Anterior cingulate cortex (tissue), 58 donors: ENCODE measurements at places on chromosomes 5 and 9.
A peak's percentile ranks its signal among the peaks of the same experiment; 100 is the strongest.

- DNase-seq: no peak
Measured at GRCh38 chr5:69341520-69342161, 9.0 kb upstream of the CCDC125 start.

GRCh38 chr5:155471027-155471426 is 457.5 kb downstream of the KIF4B start:
- DNase-seq: no peak

DNA sequence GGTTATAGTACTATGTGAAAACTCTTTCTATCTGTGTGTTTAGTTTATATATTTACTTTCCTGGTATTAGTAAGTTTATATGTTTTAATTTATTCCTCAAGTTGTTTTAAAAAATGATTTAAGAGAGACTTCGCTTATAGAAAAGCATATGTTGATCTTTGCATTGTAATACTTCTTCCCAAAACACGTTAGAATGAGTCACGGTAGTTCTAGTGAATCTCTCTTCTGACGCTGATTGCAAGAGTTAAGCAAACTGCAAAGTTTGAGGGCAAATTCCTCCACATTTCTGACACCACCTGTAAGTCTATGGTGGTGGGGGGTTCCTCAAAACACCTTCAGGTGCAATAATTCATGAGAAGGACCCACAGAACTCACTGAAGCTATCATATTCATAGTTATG is 327.2 kb downstream of the GLIS3 start:
- no peak for DNase-seq

GRCh38 chr9:79360387-79361347 is 211.1 kb upstream of the TLE4 start:
- no peak for DNase-seq

DNA sequence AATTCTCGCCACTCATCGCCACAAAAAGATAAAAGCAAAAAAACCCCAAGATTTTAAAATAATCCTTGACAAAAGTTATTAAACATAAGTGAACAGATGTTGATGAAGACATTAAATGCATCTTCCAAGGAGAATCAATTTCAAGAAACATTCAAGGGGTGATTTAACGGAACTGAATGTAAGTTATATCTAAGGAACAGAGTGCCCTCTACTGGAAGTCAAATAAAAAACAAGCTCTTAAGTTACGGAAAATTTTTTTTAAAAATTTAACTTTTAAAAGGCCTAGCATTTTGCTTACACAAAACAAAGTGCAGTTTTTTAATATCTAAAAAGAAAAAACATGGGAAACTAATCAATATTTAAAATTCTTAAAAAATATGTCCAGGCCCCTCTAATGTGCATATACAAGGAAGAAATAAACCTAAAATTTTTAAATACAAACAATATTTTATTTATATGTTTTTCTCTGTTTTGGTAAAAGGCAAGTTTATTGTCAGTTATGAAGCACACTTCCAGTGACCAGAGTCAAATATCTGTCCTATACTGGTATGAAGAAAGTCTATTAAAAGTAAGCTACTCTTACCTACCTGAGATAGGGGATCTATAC is 28.0 kb downstream of the TEX10 start:
- DNase-seq: no peak

- DNase-seq: no peak
Measured at GRCh38 chr9:108636013-108636412, 219.8 kb downstream of the ACTL7B start.

- DNase-seq: peak; percentile 21
Measured at GRCh38 chr9:78121488-78121887, 89.9 kb upstream of the GNAQ start.

DNA sequence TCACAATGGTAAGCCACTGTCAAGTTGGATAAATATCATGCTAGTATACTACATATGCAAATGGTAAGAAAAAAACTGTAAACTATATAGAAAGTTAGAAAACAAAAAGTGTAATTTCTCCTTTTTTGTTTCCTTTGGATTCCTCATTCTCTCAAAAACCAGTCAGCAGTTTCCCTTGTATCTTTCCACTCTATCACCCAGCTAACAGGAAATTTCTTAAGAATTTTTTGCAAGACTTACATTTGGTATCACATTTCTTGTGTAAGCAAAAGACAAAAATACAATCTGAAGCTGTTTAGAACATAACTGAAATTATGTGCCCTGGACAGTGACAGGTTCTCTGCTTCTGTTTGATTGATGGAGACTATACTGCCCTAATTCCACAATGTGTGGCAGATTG is 25.2 kb upstream of the MSH3 start:
- no peak for DNase-seq

GRCh38 chr9:74431467-74431866 is 65.7 kb upstream of the RORB start:
- no peak for DNase-seq

DNA sequence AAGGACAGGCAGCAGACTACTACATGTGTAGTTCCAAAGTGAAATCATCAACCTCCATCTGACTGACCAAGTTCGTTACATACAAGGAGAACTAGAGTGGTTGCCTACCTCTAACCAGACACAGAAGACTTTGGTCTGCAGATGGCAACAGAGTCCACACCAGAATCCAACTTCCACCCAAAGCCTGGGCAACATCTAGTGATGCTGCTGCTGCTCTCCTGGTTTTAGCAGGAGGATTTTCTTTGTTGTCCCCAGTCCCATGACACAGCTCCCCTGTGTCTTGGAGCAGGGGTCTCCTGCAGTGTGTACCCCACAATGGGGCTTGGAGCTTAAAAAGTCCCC is 46.4 kb upstream of the APC start:
- DNase-seq: no peak
